ENCODE measurements at places on chromosomes 1 and 21. TPM values are rescaled to one million over a fixed set of nuclear protein-coding genes. Genes with fewer than 3 reads are reported as not detected.

- DNase-seq: no peak
Measured at GRCh38 chr1:216922406-216922805, 199.2 kb upstream of the ESRRG start.

GRCh38 chr21:41613533-41613909 is 105.6 kb upstream of the TMPRSS2 start:
- DNase-seq: no peak

AMY2A gene
- total RNA-seq: not detected

GRCh38 chr1:168833801-168834224 is 104.8 kb upstream of the DPT start:
- no peak for DNase-seq

DNA sequence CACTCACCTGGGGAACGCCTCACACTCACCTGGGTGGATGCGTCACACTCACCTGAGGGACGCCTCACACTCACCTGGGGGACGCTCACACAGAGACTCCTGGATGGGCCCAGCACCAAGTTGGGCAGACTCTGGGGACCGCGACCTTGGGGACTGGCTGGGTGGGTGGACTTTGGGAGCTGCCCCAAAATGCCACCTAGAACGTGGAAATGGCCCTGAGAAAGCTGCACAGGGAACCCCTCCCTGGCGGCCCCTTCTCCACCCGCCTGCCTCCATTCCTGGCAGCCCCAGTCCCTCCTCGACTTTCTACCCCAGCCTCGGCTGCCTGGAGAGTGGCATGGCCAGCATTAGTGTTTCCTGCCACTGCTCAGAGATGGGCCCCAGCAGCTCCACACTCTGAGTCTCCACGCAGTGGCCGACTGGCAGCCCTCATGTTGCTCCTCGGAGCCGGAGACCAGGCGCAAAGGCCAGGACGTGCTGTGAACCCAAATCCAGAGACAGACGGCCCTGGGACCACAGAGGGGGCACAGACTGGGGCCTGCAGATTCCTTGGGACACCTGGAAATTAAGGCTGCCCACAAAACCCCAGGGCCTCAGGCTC is 46.5 kb upstream of the ACTRT2 start:
- no peak for DNase-seq

CYP4Z1 gene
- total RNA-seq: 1.2 TPM

- DNase-seq: no peak
Measured at GRCh38 chr21:28136656-28137255, 855.9 kb downstream of the LTN1 start.

- no peak for DNase-seq
Measured at GRCh38 chr1:241834733-241835377, 13.1 kb upstream of the EXO1 start.

- DNase-seq: no peak
Measured at GRCh38 chr21:14712121-14712715, 166.1 kb upstream of the SAMSN1 start.

- peak; percentile 66 for DNase-seq
Measured at GRCh38 chr1:175221557-175222175, 29.1 kb upstream of the KIAA0040 start.
